ENCODE measurements at places on chromosomes 1 and 21.

DNA sequence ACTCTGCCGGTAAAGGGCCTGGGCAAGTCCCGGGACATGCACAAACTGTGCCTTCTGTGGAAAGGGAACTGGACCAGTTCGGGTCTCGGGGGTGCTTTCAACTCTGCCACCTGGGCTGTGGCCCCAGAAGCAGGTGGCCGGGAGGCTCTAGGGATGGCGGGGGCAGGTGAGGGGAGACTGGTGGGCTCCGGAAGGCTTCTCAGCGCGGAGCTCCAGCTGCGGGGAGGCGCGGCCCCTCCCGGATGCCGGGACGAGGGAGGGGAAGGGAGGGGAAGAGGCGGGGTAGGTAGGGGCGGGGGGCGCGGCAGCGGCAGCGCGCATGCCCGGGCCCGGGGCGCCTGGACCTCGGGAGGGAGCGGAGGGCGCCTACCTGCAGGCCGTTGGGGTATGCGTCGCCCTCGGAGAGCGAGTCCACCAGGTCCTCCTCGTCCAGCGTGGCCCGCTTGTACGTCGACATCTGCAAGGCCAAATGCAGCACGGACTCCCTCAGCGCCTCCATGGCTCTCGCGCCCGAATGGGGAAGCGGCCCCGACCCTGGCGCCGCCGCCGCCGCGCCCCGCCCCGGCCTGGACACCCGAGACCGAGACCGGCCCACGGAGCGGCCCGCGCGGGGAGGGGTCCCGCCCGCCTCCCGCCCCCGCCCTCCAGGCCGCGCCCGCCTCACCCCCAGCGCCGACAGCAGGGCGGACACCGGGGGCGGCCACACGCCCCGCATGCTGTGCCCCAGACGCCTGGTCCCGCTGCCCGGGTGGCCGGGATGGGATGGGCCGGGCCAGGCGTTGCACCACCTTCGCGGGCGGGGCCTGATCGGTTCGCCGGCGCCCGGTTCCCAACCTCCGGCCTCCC, at the start of gene ECE1:
TSS of gene ECE1 (minus strand) at position 764 of the 846 bp plus-strand sequence. CDS start at position 715, 49 bp downstream.
- peak; percentile 55 for DNase-seq

DNA sequence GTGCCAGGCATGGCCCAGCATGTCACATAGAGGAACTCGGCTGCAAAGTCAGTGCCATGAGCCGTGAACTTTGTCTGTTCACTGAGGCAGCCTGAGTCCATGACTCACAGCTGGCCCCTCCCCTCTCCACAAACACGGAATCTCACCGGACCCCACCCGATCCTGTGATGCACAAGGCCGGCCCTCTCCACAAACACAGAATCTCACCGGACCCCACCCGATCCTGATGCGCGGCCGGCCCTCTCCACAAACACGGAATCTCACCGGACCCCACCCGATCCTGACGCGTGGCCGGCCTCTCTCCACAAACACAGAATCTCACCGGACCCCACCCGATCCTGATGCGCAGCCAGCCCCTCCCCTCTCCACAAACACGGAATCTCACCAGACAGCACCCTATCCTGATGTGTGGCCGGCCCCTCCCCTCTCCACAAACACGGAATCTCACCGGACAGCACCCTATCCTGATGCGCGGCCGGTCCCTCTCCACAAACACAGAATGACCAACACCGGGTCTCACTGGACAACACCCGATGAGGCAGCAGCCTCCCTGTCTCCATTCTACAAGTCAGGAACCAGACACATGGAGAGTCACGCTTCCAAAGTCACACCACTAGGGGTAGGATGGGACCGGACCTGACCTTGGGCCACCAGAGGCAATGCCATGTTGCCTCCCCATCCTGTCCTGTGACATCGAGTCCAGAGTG, 39.6 kb upstream of the GPR153 start:
- no peak for DNase-seq

DNA sequence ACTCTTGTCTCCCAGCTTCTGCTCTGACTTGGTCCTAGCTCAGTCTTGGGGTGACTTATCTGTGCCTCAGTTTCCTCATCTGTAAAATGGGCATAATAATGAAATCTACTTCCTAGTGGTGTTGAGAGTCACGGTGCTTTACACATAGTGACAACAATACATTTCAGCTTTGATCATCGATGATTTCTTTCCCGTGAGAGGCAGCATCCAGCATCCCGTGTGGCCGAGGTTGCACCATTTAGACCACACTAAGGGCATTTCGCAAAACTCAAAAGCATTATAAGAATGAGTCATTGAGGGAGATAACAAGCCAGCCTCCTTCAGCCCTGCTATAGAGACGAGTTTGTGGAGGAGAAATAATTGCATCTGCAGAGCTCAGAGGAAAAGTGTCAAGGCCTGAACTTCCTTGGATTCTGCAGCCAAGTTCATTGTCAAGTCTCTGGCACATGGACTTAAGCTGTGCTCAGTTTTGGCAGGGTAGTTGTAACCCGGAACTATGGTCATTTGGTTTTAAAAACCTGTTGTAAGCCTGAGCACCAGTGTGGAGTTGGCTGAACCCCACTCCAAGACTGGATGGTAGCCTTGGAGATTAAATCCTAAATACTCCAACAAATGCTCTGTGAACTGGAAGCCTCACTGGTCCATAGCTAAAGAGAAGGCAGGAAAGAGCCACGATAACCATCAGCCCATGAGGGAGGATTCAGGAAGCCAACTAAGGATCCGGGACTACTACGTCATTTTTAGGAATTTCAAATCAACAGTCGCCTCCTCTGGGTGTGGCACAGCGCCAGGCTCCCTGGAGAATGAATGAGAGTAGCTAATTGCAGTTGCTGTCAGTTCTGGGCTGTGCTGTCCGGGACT, 64.2 kb downstream of the TCP10L start:
- no peak for DNase-seq

- DNase-seq: no peak
These were observed 29.6 kb upstream of the C1orf87 start for GRCh38 chr1:60103186-60103585.

- no peak for DNase-seq
These were observed 64.8 kb downstream of the SYF2 start for GRCh38 chr1:25167269-25168192.

DNA sequence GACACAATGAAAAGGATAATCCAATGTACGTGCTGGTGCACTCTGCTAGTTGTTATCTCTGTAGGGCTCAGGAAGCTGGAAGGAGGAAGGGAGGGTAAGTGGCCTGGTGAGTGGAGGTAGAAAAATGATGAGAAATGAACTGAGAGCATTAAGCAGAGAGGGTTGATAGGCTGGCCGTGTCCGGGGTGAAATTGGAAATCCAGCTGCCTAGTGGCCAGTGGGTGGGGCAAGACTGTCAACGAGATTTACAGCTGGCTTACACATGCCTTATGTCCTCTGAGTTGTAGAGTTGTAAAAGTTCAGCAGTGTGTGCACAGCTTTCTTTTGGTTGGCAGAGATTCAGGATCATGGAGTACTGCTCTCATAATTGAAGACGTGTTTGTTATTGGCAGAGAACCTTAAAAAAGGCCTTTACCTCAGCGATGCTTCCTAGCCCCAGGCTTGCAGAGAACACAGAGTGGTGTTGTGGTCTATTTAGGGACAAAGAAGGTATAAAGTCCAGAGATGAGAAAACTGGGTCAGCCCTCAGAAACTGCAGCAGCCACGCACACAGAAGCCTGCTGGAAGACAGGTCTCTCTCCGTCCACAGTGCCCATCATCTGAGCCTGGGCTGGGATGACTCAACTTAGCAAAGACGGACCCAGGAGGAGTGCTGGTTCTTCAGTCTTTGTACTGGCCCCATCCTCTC, 132.4 kb downstream of the EDEM3 start:
- DNase-seq: no peak

GRCh38 chr1:167548059-167548932, 5.3 kb downstream of the CREG1 start:
- DNase-seq: no peak

GRCh38 chr1:30887485-30888315, 20.9 kb downstream of the SDC3 start:
- no peak for DNase-seq

- DNase-seq: no peak
These were observed 1.8 kb downstream of the TRIM46 start for GRCh38 chr1:155175281-155175926.

- DNase-seq: peak; percentile 6
These were observed 1.3 kb downstream of the JAM2 start for GRCh38 chr21:25640202-25640942.

DNA sequence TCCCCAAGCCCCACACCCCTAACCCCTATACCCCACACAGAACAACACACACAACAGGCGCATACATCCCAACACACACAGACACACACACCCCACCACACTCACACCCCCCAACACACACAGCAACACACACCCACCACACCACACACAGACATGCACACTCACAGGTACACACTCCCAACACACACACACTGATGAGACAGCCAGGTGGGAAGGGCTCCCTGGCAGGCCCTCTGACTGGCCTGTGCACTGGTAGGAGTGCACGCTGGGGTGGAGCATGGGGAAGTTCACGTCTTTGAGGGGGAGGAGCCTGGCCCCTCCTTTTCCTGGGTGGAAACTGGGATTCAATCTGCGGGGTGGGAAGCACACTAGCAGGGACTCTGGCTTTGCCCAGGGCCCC, 116.7 kb downstream of the RHOU start:
- DNase-seq: no peak

- no peak for DNase-seq
These were observed 38.7 kb downstream of the CACHD1 start for GRCh38 chr1:64508629-64509028.

DNA sequence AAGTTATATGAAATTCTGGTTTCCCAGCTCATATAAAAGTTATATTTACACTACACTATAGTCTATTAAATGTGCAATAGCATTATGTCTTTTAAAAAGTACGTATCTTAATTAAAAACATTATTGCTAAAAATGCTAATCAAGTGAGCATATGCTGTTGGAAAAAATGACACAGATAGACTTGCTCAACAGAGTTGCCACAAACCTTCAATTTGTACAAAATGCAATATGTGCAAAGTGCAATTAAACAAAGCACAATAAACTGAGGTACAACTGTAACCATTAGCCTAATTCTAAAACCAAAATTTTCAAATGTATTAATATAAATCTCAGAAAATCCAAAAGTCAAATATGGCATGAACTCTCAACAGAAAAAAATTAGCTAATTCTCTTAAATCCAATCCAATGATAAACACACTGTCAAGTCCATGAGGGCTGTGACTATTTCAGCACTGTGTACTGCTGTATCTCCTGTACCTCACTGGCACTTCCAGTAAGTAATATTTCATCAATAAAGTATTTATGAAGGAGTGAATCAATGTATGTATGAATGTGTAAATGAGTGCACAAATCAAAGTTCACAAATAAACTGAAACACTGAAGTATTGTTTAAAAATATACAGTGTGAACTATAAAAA, 116.3 kb downstream of the AKT3 start:
- no peak for DNase-seq

DNA sequence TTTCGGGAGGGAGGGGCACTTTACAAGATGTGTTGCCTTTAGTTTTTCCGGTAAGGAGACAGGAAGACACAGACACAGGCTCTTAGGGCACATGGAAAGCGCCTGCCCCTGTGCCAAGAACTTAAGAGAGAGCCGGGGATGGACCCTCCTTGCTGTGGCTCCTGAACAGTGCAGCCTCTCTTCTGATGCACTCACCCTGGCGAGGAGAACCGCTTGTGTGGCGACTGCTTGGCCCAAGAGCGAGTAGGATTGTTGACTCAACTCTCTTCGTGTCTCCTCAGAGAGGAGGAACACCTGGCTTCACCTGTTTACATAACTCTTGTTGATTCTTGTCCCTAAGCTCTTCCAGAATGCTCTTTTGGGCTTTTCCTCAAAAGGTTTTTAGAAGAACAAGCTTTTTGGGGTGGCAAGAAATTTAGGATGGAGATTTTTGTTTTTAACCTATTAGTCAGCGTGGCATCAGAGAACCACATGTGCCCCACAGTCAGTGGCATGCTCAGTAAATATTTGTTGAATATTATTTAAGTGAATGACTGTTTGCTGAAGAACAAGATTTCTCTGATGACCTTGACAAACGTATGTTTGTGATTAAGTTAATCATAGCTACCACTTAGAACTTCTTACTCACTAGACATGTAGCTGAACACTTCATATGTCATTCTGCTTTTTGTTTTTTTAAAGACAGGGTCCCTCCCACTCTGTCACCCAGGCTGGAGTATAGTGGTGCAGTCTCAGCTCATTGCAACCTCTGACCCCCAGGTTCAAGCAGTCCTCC, 60.6 kb downstream of the NFIA start:
- DNase-seq: no peak

DNA sequence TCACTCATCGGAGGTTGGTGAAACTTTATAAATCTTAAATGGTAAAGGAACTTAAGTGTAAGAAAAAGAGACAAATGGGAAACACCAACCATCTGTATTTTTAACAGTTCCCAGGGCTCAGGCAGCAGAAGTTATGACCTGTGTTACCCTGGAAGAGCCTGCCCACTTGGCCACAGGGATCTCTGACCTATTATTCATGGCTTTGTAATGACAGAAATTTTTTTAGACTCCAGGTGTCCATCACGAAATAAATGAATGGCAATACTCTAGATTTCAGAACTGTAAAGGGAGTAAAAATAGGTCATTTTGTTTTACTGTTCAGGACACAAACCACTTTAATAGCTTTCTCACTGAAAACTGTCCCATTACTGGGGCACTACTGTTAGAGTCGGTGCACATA, 389.8 kb downstream of the VAV3 start:
- DNase-seq: no peak

GRCh38 chr1:63859480-63860275, 85.9 kb downstream of the ROR1 start:
- no peak for DNase-seq

- DNase-seq: no peak
These were observed 168.5 kb upstream of the PLD5 start for GRCh38 chr1:242692988-242693387.

- no peak for DNase-seq
These were observed 49.9 kb downstream of the TMEM53 start for GRCh38 chr1:44624268-44624901.

- DNase-seq: peak; percentile 84
These were observed 36.5 kb upstream of the TRAPPC10 start for GRCh38 chr21:43975469-43976098.

- no peak for DNase-seq
These were observed 20.0 kb downstream of the YIPF1 start for GRCh38 chr1:53869454-53870117.

- DNase-seq: no peak
These were observed 5.1 kb upstream of the RFX5 start for GRCh38 chr1:151352021-151352718.
